Stimulated activated naive CD4-positive, alpha-beta T cell treated with Interleukin-2 at 50 U/mL for 16 hours (primary cell): ENCODE measurements at places on chromosomes 11 and 22.

GRCh38 chr11:74492084-74492483 is 1.4 kb downstream of the LIPT2 start:
- DNase-seq: no peak

DNA sequence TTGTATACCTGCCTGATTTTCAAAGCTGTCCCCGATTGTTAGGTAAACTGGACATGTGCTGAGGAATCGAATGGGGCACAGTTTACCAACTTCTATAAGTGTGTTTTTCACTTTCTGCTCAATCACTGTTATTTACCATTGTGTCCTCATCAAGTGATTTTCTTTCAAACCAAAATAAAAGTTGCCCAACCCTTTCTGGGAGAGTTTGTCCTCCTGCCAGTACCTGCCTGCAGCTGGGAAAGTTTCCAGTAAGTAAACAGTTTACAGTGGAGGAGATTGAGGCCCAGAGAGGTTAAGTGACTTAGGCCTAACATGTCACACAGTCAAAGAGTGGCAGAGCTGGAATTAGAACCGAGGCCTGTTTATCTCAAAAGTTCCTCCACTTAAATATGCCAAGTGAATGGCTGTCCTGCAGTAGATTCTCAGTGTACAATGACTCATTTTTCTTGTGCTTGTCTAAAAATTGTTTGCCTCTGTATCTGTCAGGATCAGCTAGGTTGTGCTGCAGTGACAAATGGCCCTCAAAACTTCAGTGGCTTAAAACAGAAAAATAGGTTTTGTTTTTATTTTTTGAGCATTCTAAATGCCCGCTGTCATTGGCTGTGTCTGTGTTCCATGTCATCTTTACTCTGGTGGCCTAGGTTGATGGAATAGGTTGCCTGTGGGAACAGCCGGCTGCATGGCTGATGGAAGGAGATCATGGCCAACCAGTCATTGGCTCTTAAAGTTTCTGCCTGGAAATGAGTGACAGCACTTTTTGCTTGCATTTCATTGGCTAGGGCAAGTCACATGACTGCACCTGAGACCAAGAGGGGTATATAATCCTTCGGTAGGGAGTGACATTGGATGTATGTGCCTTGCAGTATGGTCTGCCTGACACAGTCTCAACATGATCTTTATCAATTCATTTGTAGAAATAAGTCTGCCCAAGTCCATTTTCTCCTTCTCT is 61.8 kb upstream of the CRYBB3 start:
- no peak for DNase-seq

DNA sequence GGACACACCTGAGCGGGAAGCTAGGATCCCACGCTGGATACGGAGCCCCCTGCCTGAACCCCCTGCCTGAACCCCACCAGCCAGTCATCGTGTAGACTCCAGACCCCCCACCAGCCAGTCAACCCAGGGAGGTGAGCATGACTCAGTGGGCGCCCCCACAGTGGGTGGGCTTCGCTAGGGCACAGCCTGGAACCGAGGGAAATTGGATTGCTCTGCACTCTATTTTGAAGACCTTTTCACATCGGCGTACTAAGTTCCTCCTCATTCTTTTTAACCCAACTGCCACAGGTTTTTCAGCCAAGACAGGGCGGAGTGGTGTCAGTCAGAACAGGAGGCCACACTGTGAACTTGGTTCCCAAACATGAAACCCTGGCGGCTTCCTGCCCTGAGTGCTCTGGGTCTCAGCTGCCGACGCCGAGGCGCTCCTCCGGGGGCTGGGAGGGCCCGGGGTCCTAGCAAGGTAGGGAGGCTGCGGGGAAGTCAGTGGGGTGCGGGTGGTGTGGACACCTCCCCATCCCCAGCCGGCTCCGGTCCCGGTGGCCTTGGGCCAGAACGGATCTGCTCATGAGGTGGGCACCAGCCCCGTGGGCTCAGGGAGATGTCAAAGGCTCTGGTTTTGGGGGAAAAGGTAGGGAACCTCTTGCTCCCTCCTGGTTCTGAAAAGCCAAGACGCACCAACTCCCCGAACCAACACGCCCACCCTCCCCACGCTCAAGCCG is 57.0 kb downstream of the BRD1 start:
- DNase-seq: no peak

GRCh38 chr11:69468221-69468620 is 13.2 kb upstream of the LINC01488 start:
- DNase-seq: no peak

- DNase-seq: no peak
Measured at GRCh38 chr11:86952221-86952875, 2.8 kb downstream of the FZD4 start.

- DNase-seq: no peak
Measured at GRCh38 chr11:93537049-93537448, 6.1 kb downstream of the SMCO4 start.

- no peak for DNase-seq
Measured at GRCh38 chr11:117107701-117108590, 9.7 kb upstream of the SIK3 start.

DNA sequence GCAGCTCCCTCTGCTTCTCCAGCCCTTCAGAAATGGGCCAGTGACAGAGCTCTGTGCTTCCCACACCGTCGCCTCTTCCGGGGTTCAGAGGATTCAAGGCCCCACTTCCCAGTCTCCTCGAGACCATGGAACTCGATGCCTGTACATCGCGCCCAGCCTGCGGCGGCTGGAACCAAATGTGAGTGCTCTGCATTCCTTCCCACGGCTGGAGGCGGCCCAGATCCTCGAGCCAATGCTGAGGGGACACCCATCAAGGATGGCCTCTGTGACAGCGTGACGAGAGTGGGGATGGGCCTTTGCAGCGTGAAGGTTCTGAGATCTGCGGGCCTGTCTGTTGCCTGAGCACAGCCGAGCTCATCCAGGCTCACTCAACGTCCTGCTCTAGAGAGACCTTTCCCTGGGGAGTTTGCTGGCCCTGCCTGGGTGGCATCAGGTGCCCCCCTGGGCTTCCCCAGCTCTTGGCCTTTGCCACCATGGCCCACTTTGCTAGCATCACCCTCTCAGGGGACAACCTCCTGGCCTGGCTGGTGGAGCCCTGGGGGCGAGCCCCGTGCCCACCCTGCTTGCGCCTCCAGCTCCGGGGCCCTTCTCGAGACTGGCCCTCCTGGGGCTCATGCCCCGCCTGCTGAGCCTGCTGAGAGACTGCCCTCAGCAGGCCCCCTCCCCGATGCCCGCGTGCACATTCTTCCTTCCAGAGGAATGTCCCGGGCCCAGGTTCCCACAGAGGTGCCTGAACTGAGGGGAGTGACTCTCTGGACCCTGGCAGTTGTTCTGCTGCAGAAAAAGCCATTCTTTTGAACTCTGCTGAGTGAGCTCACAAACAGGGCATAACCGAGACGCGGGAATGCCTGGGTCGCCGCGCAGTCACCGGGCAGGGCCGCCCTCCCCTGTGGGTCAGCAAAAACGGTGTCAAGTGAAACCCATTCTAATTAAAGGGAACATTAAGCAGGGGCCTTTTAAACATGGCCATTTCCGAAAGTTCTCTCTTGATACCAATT is 7.3 kb upstream of the MYEOV start:
- DNase-seq: no peak

GRCh38 chr22:43447380-43447779 is 35.6 kb downstream of the MPPED1 start:
- no peak for DNase-seq

GRCh38 chr22:42160830-42161696 is 30.5 kb upstream of the CYP2D6 start:
- no peak for DNase-seq

GRCh38 chr11:102843489-102843888 is at the start of gene MMP3:
Gene MMP3, minus strand, starts transcription at chr11:102843609. Its CDS starts 63 bp downstream, at chr11:102843546.
- no peak for DNase-seq

GRCh38 chr22:19057999-19058491 is 64.2 kb downstream of the DGCR2 start:
- no peak for DNase-seq

GRCh38 chr11:113457784-113458183 is 17.4 kb downstream of the DRD2 start:
- DNase-seq: no peak

DNA sequence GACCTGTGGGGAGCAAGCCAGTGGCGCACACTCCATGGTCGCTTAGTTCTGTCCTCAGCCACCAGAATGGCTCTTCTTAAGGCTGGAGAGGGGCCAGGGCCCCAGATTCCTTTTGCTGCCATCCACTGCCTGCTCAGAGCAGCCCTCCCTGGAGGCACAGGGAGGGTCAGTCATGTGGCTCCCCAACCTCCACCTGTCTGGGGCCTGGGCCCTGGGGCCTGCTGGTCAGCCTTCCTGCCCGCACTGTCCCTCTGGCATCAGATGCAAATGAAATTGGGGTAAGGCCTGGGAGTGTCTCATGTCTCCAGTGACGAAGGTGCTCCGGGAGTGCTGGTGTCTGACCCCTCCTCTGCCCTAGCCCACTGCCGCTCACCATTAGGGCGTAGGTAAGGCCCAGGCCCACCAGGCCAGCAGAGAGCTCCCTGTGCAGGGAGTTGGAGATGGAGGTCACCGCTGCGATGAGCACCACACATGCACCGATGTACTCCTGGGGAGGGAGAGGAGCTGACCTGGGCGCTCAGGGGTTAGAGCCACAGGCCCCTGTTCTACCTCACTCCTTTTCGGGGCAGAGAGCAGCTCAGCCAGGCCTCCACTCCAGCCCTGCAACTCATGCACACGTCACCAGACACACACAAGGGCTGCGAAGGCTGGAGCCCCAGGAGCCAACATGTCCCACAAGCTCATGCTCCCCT is 9.0 kb upstream of the KCNJ11 start:
- no peak for DNase-seq
